Stimulated activated CD4-positive, alpha-beta T cell treated with anti-CD3 and anti-CD28 coated beads, Interleukin-1b, Interleukin-23, amount 100 ng/mL, for 24 hours (primary cell): ENCODE measurements at places on chromosomes 7 and 10.

- DNase-seq: no peak
Observed at GRCh38 chr10:14728346-14728745, 46.4 kb downstream of the FAM107B start.

DNA sequence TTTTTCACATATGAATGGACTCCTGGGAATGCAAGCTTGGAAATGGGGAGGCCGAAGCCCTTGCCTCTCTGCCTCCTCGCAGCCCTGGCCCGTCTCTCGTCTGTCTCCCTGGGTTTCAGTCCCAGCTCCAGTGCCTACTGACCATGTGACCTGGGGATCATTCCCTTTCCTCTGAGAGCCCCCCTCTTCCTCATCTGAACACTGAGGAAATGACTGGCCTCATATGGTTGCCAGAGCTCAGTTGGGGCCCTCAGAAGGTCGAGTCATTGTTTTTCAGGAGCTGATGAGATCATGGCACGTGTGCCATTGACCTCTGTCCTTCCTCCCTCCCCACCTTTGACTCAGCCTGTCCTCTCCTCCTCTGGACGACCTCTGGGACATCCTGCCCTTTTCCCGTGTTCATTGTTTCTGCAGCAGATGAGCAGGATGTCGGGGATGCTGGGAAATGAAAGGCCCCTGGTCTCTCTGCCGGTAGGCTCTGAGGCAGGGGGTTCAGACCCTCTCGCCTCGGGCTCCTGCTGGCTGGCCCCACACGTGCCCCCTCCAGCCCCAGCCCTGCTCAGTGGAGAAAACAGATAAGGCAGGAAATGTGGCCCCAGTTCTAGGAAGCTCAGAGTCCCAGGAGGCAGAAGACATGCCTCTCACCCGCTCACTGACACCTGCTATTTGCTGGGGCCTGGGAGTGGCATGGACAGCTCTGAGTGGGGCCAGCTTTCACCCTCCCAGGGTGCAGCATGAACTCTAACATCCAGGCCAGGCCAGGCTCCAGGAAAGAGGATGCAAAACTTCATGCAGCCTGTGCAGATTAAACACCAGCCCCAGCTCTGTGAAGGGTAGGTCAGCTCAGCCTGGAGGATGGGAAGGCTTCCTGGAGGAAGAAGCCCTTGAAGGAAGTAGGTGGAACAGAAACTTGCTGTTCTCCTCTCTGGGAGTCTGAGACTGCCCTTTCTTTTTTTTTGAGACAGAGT is 8.3 kb upstream of the PPP1R35 start:
- no peak for DNase-seq

GRCh38 chr7:134016942-134017303 is 110.2 kb upstream of the LRGUK start:
- no peak for DNase-seq

- no peak for DNase-seq
Observed at GRCh38 chr7:48035967-48036478, 680 bp downstream of the C7orf57 start.

DNA sequence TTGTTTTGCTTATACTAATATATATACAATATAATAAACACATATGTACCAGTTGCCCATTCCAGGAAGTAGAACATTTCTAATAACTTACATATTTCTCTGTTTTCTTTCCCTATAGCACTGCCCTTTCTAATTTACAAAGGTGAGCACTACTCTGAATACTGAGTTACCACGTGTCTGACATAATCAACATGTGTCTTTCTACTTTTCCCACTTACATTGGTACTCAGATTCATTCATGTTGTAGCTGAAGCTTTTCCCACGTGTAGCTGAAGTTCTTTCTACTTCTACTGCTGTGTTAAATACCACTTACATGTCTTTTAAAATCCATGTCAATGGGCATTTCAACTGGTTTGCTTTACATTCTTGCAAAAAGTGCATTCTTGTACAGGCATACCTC is 317.3 kb downstream of the DGKB start:
- no peak for DNase-seq

DNA sequence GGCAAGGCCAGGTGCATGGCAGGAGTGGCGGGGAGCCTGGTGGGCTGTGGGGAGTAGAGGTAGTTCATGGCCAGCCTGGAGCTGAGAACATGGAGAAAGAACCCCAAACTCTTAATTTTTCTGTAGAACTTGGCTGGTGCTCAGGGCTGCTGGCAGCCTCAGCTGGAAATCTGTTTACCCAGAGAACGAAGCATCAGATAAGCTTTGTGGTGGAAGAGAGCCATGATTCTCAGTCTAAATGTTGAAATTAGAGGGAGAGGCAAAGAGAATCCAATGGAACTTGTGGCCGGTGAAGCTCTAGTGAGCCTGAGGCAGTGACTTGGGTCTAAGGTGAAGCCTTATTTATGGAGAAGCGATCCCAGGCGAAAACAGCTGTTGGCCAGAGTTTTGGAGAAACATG is 126.4 kb downstream of the CCDC3 start:
- no peak for DNase-seq

- no peak for DNase-seq
Observed at GRCh38 chr7:156493942-156494341, 146.6 kb upstream of the RNF32 start.

GRCh38 chr7:55970561-55970960 is 6.2 kb downstream of the NIPSNAP2 start:
- no peak for DNase-seq

GRCh38 chr7:146346096-146346495 is 229.5 kb downstream of the CNTNAP2 start:
- DNase-seq: no peak

- DNase-seq: no peak
Observed at GRCh38 chr7:81007051-81007450, 88.2 kb upstream of the SEMA3C start.

GRCh38 chr10:47311193-47311931 is 10.9 kb upstream of the GDF2 start:
- no peak for DNase-seq

DNA sequence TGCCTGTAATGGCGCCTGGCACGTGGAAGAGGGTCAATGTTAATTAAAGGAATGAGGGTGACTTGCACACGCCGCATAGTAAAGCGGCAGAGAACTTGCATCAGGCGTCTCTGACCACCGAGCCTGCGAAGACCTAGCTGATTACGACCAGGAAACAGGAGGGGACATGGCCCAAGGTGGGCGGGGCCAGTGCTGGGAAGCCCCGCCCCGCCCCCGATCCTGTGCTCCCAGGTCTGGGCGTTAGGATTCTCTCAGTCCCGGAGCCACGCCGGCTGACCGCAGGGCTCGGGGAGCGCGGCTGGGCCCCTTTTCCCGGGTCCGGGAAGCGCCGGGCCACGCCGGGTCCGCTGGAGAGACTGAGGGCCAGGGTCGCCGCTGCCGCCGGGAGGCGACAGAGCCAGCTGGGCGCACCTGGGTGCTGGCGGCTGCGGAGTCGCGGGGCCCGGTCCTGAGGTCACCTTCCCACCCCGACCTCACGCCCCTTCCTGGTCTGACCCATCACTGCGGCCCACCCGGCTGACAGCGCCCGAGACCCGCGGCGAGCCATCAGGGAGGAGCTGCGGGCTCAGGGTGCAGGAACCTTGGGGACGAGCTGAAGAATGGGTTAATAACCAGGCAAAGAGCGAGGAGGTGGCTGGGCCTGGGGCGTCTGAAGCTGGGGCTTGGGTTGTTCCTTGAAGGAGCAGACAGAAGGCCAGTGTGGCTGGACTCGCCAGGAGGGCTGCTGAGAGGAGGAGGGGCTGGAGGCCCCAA is 23.0 kb upstream of the GRID1 start:
- DNase-seq: no peak

DNA sequence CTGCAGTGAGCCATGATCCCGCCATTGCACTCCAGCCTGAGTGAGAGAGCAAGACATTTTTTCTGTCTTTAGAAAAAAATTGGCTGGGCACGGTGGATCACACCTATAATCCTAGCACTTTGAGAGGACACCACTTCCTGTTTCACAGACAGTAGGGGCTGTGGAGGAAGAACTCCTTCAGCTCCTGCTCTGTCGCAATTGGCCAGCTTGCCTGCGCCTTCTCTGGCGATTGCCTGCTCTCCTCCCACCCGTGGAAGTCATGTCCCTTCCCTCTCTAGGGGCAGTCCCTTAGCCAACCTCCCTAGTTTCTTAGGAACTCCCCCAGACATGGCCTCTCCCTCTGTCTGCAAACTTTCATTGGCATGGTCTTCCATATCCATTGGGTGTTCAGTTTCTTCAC is 8.7 kb downstream of the PDSS1 start:
- DNase-seq: no peak

DNA sequence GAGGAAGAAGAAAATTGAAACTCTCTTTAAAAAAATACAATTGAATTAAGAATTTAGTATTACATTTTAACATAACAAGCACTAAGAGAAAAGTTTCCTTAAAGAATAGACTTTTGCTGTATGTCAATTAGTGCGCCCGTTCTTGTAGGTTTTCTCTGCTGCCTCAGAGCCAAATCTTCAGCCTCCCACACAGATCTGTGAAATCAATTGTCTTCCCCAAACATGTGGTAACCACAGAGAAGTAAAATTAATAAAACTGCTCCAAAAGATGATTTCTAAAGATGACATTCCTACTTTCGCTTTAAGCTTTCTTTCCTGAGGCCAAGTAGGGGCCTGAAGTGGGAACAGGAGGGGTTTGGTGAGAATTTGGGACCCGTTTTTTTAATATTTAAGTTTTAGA is 113.2 kb upstream of the ADO start:
- DNase-seq: no peak

DNA sequence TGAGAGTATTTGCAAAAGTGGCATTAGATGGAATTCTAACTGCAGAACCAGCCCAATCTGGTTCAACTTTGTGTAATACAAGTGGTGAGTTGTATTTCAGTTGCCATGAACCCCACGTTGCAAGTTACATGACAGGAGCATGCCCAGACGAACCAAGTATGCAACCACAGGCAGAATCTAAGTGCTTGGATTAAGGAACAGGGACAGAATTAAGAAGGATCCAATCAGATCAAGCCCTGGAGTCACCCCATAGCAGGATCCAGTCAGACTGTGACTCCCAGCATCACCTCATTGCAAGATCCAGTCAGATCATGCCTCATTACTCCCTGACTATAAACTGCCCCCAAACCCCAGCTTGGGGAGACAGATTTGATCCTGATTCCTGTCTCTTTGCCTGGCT is 388.7 kb upstream of the NRP1 start:
- DNase-seq: no peak

DNA sequence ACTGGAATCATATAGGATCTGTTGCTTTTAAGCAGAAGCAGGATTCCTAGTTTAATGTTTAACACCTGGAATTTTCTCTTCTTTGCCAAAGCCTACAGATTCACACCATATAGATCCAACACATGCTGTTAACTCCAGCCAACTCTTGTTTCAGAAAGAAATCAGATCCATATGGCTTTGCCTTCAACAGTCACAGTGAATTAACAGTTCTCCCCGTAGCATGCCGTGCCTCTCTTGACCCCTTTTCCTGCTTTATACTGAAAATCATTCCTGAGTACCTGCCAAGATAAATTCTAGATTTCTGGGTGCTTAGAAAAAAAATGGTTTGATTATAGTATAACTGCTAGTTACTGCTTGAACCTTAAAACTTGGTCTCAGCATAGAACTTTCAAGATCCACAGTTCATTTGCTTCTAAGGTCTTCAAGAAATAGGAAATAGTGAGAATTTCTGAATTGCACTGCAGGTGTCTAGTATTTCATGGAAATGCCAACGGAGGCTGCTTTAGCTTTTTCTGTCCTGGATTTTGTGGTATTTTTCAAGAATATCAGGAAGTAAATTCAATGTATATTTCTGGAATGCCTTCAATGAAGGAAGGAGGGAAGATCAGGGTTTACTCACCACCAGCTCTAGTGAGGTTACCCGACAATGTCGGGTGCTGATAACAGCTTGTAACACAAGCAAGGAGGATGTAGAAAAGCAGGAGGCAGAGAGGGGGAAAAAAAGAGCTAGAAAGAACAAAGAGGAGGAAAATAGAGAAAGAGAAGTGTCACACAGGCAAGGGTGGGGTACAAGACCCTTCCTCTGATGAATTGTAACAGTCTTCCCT is 6.6 kb downstream of the AASS start:
- no peak for DNase-seq
